ENCODE measurements at places on chromosomes 6 and 20.

DNA sequence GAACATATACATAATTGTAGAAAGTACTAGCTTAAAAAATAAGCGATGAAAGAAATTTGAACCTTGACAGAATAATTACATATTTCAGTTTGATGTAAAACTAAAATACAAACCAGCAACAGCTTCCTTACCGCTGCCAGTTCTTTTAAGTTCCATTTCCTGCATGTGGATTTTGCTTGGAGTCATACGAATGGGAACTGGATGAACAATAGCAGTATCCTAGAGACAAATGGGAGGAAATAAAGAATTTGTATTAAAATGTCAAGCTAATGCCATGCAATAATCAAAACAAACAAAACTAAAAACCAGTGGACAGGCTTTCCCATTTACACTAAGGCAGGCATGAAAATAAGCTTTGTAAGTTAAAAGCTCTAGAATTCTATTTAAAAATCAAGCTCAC lies 67.1 kb downstream of the REPS1 start:
- DNase-seq: no peak
- H3K27me3 ChIP-seq: no peaks in the 10 kb centered on the region
- no peaks in the 10 kb centered on the region for H3K36me3 ChIP-seq
- no peak overlapping the region for H3K27ac ChIP-seq
- no peak overlapping the region for H3K4me3 ChIP-seq

DNA sequence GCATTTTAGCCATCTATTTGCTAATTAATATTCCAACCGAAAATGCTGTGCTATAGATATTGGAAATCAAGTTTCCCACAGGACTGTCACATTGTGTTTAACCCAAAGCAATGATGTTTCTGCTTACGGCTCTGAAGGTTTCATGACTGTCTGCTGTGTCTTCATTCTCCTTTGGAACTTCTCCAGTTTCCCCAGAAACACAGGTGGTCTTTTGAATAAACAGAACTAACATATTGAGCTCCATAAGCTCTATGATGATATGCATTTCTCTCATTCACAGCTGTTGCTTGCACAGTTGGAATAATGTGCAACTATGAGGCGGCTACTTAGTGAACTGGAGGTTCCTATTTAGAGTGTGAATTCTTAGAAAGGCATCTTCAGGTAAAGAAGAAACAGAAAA lies 266.0 kb upstream of the ID4 start:
- no peaks in the 10 kb centered on the region for H3K36me3 ChIP-seq
- no peak overlapping the region for H3K4me3 ChIP-seq
- no peaks in the 10 kb centered on the region for H3K27me3 ChIP-seq
- H3K4me1 ChIP-seq: no peaks in the 10 kb centered on the region

GRCh38 chr6:149271348-149272340 lies 45.9 kb upstream of the TAB2 start:
- H3K4me3 ChIP-seq: no peak overlapping the region
- no peak for DNase-seq
- H3K27me3 ChIP-seq: no peaks in the 10 kb centered on the region
- no peaks in the 10 kb centered on the region for H3K36me3 ChIP-seq

- H3K36me3 ChIP-seq: no peaks in the 10 kb centered on the region
- no peak overlapping the region for H3K4me3 ChIP-seq
- no peaks in the 10 kb centered on the region for H3K27me3 ChIP-seq
- H3K27ac ChIP-seq: no peak overlapping the region
- no peaks in the 10 kb centered on the region for H3K4me1 ChIP-seq
Observed at GRCh38 chr6:81214414-81215091, 537.9 kb downstream of the TENT5A start.

DNA sequence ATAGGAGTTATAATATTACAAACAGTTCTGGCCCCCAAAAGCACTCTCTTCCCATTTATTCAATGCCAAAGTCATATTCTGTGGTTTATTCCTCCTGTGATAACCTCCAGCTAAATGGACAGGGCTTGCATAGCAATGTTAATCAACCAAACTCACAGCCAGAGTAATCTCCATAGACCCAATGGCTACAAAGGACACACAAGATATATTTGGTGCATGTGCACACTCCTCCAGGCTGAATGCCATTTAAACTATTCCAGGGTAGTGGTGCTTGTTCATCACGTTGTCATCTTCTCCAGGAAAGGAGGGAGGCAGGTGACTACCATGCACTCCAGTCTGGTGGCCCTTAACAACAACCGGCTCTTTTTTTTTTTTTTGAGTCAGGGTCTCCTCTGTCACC lies 56.8 kb downstream of the B3GAT2 start:
- no peaks in the 10 kb centered on the region for H3K36me3 ChIP-seq
- H3K4me1 ChIP-seq: no peaks in the 10 kb centered on the region
- no peak overlapping the region for H3K27ac ChIP-seq
- H3K27me3 ChIP-seq: no peaks in the 10 kb centered on the region

DNA sequence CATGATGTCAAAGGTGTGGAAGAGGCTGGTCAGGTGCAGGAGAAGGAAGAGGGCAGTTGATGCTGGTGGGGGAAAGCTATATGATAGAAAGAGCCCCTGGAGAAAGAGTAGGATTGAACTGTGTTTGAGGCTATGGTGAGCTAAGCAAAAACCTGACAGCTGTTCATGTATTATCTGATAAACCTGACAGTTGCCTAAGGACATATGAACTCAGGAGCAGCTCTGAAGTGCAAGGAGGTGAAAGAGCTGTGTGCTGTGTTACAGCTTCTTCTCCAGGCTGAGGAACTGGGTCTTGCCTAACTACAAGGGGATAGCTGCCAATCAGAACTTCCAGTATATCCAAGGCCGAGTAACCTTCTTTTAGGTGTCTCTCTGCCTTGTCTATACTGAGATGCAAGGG lies 81.8 kb downstream of the LCA5 start:
- no peaks in the 10 kb centered on the region for H3K36me3 ChIP-seq
- no peak for DNase-seq
- H3K4me3 ChIP-seq: no peak overlapping the region
- no peaks in the 10 kb centered on the region for H3K4me1 ChIP-seq

DNA sequence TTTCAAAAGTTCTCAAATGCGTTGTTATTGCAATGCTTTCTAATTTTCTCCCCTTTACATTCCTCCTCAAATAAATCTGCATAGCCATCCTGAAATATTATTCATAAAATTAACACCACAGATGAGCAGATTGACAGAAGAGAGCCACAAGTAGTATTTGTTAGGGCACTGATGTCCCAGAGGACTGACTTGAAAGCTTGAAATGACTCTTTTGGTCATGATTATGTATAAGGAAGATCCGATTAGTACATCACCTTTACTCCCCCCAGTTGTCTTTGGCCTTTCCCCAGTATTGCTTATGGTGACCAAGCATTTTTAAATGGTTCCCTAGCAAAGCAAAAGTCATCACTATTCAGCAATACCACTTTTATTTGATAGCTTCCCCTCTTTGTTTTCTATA lies 187.6 kb downstream of the ADAT2 start:
- no peaks in the 10 kb centered on the region for H3K36me3 ChIP-seq
- H3K27me3 ChIP-seq: no peaks in the 10 kb centered on the region
- no peak for DNase-seq
- H3K4me3 ChIP-seq: no peak overlapping the region
- H3K27ac ChIP-seq: no peak overlapping the region

- no peaks in the 10 kb centered on the region for H3K27me3 ChIP-seq
- no peaks in the 10 kb centered on the region for H3K4me1 ChIP-seq
- H3K27ac ChIP-seq: no peak overlapping the region
- no peak overlapping the region for H3K4me3 ChIP-seq
- no peaks in the 10 kb centered on the region for H3K36me3 ChIP-seq
Observed at GRCh38 chr6:157471895-157472686, 91.1 kb downstream of the ZDHHC14 start.

GRCh38 chr6:153130515-153131036 lies 506 bp downstream of the RGS17 start:
- H3K4me1 ChIP-seq: no peaks in the 10 kb centered on the region
- no peaks in the 10 kb centered on the region for H3K36me3 ChIP-seq
- peak overlapping the region; percentile 56 for H3K4me3 ChIP-seq
- no peak overlapping the region for H3K27ac ChIP-seq

DNA sequence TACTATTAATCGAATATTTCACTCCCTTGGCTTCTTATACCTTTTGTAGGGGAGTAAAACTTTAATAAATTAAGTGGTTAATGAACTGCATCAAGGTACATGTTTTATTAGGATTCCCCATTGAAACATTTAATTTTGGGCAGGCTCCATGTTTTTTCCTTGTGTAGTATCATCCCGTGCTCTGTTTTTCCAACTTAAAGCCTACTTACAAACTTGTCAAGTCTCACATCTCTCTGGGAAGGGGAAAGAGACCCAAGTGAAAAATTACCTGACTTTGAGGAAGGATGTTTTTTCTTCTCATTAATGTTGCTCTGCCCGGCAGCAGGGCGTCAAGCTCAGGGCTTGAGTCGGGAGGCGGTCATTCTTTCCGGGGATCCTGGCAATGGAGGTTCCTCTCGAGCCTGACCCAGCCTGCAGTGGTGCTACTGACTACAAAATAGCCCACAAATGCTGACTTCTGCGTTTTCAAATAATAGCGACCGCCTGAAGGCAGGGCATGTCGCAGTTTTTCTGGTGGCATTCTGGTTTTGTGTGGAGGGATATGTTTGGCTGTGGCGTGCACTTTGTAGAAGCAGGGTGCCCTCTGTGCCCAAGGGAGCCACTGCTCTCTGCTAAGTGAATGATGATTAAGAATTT lies 2.4 kb downstream of the DSP start:
- no peak overlapping the region for H3K27ac ChIP-seq
- H3K4me1 ChIP-seq: peaks cover 3% of the 10 kb centered on the region
- no peak for DNase-seq
- H3K36me3 ChIP-seq: no peaks in the 10 kb centered on the region

GRCh38 chr6:92806254-92806653 lies 613.1 kb downstream of the EPHA7 start:
- no peak overlapping the region for H3K27ac ChIP-seq
- H3K4me1 ChIP-seq: no peaks in the 10 kb centered on the region
- no peaks in the 10 kb centered on the region for H3K36me3 ChIP-seq

DNA sequence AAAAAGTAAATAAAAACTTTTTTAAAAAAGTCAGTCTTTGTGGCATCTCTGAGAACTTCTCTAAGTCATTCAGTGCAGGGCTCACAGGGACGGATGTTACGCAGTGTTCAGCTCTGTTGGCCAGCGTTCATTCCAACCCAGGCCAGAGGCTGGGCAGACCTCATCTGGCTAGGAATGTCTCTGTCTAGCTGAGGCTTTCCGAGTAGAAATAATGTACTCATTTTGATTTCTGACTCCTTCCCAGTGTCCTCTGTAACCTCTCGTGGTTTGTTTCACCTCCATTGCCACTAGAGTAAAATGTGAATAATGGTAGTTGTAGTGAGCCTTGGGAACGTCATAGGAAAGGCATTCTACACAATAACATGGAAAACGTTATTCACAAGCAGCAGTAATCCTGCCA lies 135.1 kb downstream of the TMEM242 start:
- H3K27me3 ChIP-seq: no peaks in the 10 kb centered on the region
- DNase-seq: no peak
- no peak overlapping the region for H3K27ac ChIP-seq
- H3K36me3 ChIP-seq: no peaks in the 10 kb centered on the region
- H3K4me3 ChIP-seq: no peak overlapping the region

GRCh38 chr6:12845224-12846004 lies 128.8 kb downstream of the PHACTR1 start:
- DNase-seq: no peak
- no peak overlapping the region for H3K27ac ChIP-seq
- no peaks in the 10 kb centered on the region for H3K36me3 ChIP-seq
- no peaks in the 10 kb centered on the region for H3K4me1 ChIP-seq
- H3K4me3 ChIP-seq: no peak overlapping the region

- no peaks in the 10 kb centered on the region for H3K4me1 ChIP-seq
- no peaks in the 10 kb centered on the region for H3K36me3 ChIP-seq
- no peaks in the 10 kb centered on the region for H3K27me3 ChIP-seq
- H3K27ac ChIP-seq: no peak overlapping the region
- DNase-seq: no peak
Observed at GRCh38 chr6:89583559-89583958, 55.0 kb downstream of the LYRM2 start.

GRCh38 chr20:32960222-32960518 lies 44.1 kb downstream of the SUN5 start:
- H3K27me3 ChIP-seq: no peaks in the 10 kb centered on the region
- H3K4me3 ChIP-seq: no peak overlapping the region
- H3K36me3 ChIP-seq: no peaks in the 10 kb centered on the region
- H3K4me1 ChIP-seq: no peaks in the 10 kb centered on the region
- no peak overlapping the region for H3K27ac ChIP-seq

GRCh38 chr6:14129575-14129974 lies 12.0 kb downstream of the CD83 start:
- peaks cover 2% of the 10 kb centered on the region for H3K4me1 ChIP-seq
- H3K27ac ChIP-seq: no peak overlapping the region
- H3K27me3 ChIP-seq: no peaks in the 10 kb centered on the region
- H3K36me3 ChIP-seq: no peaks in the 10 kb centered on the region

GRCh38 chr6:160792708-160793107 lies 90.7 kb downstream of the PLG start:
- no peaks in the 10 kb centered on the region for H3K4me1 ChIP-seq
- H3K27me3 ChIP-seq: no peaks in the 10 kb centered on the region
- H3K36me3 ChIP-seq: no peaks in the 10 kb centered on the region
- no peak overlapping the region for H3K27ac ChIP-seq
- no peak for DNase-seq

- DNase-seq: no peak
- H3K4me3 ChIP-seq: no peak overlapping the region
- H3K27ac ChIP-seq: no peak overlapping the region
- H3K36me3 ChIP-seq: no peaks in the 10 kb centered on the region
- no peaks in the 10 kb centered on the region for H3K27me3 ChIP-seq
Observed at GRCh38 chr6:117399924-117400323, 25.8 kb downstream of the ROS1 start.

GRCh38 chr20:47181056-47181862 lies 175.2 kb downstream of the ZMYND8 start:
- H3K4me1 ChIP-seq: no peaks in the 10 kb centered on the region
- no peaks in the 10 kb centered on the region for H3K36me3 ChIP-seq
- H3K27ac ChIP-seq: no peak overlapping the region

GRCh38 chr6:167566711-167567141 lies 241.8 kb downstream of the TTLL2 start:
- peaks cover 10% of the 10 kb centered on the region for H3K4me1 ChIP-seq
- H3K27me3 ChIP-seq: no peaks in the 10 kb centered on the region
- no peak for DNase-seq
- H3K36me3 ChIP-seq: no peaks in the 10 kb centered on the region
- H3K27ac ChIP-seq: no peak overlapping the region

GRCh38 chr6:36701401-36701991 lies 3.9 kb downstream of the RAB44 start:
- no peaks in the 10 kb centered on the region for H3K36me3 ChIP-seq
- DNase-seq: no peak
- no peak overlapping the region for H3K4me3 ChIP-seq
- H3K4me1 ChIP-seq: no peaks in the 10 kb centered on the region

DNA sequence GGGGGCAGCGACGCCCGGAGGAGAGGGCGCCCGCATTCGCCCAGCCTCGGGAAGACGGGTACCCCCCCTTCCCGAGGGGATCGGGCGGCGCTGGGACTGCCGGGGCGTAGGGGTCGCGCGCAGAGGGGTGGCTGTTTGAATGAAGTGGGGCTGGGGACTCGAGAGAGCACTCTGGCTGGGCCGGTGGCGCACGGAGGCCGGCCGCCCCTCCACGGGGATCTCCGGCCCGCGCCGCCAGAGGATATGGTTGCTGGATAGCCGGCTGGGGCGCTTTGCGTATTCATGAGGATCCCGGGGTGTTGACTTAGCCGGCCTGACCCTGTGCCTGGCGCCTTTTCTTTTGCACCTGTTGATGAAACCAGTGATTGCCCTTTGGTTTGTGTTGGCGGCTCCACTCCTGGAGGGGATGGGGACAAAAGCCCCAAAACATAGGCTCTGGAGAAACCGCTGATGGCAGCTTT lies 469 bp downstream of the SYNJ2 start:
- H3K36me3 ChIP-seq: no peaks in the 10 kb centered on the region
- DNase-seq: peak; percentile 40
- H3K27me3 ChIP-seq: no peaks in the 10 kb centered on the region
